ENCODE measurements at places on chromosomes 5 and 9.

DNA sequence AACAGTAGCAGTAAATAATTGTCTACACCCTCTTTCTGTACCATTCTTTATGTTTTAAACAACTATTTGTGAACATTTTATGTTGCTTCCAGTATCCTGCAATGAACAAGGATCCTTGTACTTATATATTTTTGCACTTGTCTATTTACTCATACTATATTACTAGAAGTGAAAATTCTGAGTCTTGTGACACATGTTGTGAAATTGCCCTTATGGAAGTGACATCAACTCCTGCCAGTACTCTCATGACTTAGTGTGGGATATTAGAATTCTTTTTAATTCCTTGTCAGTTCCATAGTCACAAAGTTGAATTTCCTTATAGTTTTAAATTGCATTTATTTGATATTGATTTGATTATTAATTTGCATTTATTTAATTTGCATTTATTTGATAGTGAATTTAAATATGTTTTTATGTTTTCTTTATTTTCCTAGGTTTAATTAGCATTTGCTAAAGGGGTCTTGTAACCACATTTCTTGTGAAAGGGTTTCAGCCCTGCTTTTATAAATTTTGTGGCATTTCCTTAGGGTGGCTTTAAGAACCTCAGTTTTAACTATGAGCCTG lies 27.7 kb downstream of the PARP8 start:
- no peak for DNase-seq

DNA sequence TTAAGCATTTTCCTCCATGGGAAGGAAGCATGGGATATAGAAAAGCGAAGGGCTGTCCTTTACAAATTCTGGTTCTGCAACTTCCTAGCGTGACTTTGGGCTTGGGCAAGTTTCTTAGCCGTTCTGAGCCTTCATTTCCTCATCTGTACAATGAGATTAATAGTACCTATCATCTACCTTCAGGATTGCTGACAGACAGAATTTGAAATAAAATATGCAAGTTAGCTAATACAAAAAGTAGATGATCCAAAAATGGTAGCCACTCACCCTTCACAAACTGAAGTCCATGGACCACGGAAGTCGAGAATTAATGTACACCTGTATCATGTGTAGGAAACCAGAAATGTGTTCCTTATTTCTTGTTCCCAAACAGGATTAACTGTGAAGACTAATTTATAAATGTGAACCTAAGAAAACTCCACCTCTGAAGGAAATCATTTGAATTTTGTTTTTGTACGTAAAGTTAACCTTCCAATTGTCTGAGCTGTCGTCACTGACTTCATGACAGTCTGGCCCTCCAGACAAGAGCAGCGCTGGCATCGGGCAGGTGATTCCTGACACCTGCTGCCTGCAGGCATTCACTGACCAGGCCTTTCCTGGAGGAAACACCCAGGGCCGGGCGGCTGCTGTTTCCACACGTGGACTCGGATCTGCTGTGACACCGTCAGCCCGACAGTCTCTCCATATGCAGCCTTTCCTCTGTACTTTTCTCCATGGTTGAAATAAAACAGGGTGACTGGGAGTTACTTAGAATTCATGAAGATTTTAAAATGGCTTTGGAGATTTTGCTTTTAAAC lies 63.4 kb downstream of the PSMB7 start:
- no peak for DNase-seq

DNA sequence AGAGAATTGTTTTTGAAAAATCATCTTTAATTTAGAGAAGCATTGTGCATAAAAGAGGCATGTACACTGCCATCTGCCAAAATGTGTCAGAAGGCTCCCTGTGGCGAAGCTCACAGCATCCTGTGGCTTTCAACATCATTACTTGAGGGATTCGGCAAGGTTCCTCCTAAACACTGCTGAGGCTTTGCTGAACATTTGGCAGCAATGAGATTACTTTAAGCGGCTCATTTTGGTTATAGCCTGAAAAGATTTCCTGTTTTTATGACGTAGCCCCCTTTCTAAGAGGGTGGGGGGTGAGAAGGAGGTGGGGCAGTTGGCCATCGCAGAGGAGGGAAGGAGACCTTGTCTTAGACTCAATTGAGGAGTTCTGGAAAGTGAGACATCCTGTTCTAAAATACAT lies 469.4 kb downstream of the RASEF start:
- no peak for DNase-seq

GRCh38 chr5:36494841-36495601 lies 111.4 kb upstream of the SLC1A3 start:
- no peak for DNase-seq

GRCh38 chr9:20262611-20263010 lies 359.7 kb downstream of the MLLT3 start:
- no peak for DNase-seq

DNA sequence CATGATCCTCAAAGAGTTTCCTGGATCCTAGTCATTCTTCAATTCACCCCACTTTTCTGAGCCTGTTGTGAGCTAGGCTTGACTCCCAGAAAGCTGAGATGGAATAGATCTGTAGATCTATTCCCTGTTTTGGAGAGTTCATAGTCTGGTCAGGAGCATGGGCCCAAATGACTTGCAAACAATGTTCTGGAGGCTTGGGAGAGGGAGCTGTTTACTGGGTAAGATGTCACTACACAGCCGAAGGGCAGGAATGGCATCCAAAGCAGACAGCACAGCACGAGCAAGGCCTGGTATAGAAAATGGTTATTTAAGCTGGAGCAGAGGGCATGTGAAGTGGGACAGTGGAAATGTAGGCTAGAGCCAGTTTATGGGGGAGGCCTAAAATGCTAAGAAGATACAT lies 152.5 kb upstream of the ALDH1B1 start:
- DNase-seq = no peak

GRCh38 chr9:134365791-134366222 lies 39.6 kb downstream of the RXRA start:
- peak; percentile 98 for DNase-seq

DNA sequence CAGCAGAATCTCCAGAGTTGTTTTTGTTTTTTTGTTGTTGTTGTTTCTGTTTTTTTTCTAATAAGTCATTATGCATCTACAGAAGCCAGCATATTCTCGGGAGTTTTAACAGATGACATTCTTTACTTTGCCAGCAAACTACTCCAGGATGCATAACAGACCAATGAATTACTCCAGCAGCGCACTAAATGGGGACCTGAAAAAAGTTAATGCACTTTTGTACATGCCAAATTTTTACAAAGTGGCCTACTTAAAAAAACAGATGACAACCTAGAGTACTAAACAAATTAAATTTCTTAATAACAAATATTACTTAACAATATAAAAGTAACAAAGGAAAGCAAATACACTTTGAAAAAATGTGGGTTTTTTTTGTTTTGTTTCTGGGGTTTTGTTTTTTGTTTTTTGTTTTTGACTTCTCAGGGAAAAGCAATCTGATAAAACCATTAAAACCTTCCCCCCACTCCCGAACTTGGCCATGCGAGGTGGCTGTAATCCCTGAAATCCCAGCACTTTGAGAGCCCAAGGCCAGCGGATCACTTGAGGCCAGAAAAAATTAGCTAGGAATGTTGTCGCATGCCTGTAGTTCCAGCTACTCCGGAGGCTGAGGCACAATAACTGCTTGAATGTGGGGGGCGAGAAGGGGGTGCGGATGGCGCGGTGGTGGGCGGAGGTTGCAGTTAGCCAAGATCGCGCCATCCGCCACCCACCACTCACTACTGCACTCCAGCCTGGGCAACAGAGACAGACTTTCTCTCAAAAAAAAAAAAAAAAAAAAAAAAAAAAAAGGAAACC lies 352.4 kb downstream of the CETN3 start:
- no peak for DNase-seq

- DNase-seq = no peak
Observed at GRCh38 chr9:70861797-70862196, 259.6 kb downstream of the TRPM3 start.

- DNase-seq = no peak
Observed at GRCh38 chr9:38642951-38643814, 22.8 kb upstream of the ANKRD18A start.

DNA sequence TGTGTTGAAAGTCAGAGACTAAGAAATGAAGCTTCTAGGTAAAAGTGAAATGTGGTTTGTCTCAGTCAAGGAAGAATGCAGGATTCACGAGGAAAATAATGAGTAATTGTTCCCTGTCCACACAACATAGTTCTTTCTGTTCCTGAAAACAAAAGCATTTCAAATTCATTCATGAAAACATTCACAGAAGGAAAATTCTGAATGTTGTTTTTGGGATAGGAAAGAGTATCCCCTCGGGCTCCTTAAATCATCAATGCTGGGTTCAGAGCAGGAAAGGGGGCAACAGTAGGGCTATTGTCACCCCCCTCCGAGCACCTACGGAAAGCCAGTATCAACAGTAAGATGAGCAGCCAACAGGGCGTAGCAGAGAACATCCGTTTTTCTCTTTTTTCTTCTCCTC lies 769.9 kb upstream of the ADAMTS16 start:
- no peak for DNase-seq

DNA sequence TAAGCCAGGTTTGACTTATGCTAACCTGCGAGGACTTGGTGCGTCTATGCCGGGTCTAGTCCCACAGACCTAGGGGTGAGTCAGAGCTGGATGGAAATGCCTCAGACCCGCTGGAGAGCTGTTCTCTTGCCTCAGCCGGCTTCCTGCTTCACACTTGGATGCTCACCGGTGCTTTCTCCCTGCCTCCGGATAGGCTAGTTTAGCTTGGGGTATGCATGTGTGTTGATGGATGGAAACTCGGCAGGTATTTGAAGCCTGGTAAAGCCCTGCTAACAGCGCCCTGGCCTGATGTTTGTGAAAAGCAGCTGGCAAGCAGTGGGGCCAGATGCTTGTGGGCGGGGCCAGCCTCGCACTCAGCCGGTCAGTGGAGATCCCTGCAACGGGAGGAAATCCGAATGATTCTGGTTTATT lies 29.3 kb downstream of the PRRC2B start:
- DNase-seq = no peak

GRCh38 chr5:82859451-82860140 lies 217.6 kb downstream of the TMEM167A start:
- DNase-seq = no peak

DNA sequence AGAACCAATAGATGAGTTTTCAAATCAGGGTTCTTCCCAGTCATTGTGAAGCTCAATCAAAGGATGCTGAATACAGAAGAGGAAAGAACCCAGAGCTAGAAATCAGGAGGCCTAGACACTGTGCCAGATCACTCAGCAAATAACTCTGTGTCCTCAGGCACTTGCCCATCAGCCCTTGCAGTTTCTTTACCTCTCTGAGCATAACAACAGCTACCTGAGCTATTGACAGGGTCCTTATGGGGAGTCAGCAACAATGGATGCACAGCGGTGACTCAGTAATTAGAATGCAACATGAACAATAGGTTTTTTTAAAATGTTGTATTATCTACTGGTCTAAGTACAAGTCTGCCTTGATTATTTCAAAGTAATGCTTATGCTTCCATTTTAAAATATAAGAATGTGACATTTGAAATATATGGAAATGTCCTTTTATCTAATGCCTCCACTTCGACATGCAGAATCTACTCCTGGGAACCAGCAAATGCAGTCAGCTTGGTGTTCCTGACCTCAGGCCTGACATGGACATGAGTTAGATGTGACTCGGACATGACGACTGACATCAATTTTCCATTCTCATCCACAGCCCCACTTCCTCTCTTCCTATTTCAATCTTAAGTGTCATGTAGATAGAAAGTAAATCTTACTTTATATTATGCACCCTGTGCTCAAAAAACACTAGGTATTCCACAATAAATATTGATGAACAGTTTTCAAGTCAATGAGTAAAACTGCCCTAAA lies 155.0 kb downstream of the TLE1 start:
- no peak for DNase-seq

DNA sequence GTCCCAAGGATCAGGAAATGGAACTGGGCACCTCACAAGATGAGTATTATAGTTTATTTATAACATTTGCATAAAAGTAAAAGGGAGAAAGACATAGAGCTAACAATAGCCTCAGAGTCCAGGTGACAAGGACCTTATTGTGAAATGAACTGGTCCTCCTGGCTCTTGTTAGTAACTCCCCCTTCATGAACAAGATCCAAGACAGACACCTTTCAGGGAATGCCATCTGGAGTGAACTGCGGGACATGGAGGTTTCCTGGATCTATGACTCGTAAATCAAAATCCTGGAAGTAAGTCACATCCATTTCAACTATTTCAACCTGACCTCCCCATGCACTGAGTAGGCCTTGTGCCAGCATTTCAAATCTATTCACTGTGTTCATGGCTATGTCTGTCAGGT lies 129.5 kb upstream of the GAS1 start:
- no peak for DNase-seq

GRCh38 chr5:148748702-148749392 lies 77.6 kb upstream of the ADRB2 start:
- no peak for DNase-seq

DNA sequence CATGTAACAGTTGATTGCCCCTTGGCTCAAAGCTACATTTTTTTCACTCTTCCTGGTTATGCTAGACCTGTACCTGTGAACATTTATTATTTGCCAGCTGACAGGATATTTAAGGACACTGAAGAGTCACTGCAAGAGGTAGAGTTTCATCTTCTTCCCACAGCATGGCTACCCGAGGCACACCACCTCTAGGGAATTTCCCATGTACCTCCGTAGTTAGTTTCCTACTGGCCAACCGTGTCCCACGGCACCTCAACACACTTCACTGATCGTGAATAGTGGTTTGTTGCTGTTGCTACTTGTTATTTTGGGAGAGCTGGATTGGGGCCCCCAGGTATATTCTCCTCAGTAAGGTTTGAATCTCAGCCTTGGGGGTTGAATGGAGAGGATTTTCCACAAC lies 648.6 kb downstream of the SEMA5A start:
- no peak for DNase-seq

DNA sequence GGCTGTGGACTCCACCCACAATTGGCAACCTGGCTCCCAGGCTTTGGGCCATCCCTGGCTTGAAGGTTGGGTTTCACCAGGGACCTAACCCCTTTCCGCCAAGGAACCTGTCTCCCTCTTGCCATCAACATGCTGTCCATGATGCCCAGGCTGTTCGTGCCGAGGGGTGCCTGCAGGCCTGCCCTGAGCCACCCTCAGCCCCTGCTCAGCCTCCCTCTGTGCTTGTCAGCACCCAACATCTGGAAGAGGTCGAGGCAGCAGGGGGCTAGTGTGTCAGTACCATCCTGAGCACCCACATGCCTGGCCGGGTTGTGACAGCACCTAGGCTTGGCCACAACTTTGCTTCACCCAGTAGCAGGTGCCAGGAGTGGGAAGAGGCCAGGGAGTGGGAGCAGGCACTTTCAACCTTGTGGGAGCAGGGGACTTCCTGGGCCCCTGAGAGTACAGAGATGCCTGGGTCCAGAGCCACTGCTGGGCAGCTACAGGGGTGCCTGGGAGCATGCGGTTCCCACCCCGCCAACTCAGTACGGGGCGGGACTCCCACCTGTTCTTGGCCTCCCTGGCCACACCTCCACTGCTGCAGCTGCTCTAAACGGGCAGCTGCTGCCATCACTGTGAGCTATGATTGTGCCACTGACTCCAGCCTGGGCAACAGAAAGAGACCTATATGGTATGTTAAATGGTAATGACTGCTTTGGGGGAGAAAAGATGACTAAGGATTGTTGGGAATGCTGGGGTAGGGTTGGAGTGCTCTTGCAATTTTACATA lies 6.3 kb downstream of the PDCD1LG2 start:
- DNase-seq = no peak

DNA sequence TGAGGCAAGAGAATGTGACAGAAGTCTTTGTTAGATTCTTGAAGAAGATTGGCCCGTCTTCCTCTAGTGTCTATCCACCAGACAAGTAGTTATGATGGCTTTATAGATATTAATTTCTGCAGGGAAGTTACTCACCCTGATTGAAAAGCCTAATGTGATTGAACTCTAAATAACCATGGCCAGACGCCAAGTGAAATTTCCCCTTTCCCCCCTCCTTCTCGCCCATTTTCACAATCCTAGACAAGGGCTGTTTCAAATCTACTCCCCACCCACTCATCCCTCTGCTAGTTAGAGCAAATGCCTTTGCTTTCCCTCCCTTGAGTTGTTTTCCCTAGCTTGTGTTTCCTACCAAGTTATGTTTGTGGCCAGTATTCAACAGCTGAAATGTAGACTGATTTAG lies 182.5 kb downstream of the TMEM167A start:
- DNase-seq = no peak
